ENCODE measurements at places on chromosomes 11 and 22. TPM values are rescaled to one million over a fixed set of nuclear protein-coding genes. Genes with fewer than 3 reads are reported as not detected.
A peak's percentile ranks its signal among the peaks of the same experiment; 100 is the strongest.

GRCh38 chr11:103637295-103637694, 399.1 kb upstream of the DDI1 start:
- no peak for DNase-seq

SEC14L2 gene
- 4.2 TPM for total RNA-seq

DNA sequence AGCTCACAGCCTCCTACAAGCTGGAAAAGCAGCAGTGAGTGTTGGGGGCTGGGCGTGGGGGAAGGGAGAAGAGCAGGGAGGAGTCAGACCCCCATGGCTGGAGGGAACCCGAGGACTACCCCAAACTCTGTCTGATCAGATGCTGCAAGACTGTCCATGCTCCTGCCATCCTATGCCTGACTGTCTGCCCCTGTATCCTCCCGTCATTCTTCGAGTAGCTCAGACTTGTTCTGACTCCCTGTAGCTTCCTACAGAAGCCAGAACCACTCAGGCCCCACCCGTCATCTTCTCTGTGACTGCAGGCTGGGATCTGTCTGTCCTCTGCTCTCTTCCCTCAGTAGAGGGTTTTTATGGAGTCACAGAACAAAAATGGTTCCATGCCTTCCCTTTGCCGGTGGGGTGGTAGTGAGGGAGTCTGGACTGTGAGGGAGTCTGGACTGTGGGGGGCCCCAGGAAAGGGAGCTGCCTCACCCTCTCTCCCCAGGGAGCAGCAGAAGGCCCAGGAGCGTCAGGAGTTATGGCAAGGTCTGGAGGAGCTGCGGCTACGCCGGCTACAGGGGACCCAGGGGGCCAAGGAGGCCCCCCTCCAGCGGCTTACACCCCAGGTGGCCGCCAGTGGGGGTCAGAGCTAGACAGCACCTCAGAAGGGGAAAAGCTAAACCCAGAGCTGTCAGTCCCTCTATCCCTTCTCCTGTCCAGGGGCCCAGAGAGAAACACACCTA, 2.3 kb downstream of the GPHA2 start:
- no peak for DNase-seq

- DNase-seq: no peak
These were observed 59.6 kb downstream of the MAPK1 start for GRCh38 chr22:21807544-21808529.

GRCh38 chr11:96752221-96752620, 362.4 kb downstream of the JRKL start:
- DNase-seq: no peak

DNA sequence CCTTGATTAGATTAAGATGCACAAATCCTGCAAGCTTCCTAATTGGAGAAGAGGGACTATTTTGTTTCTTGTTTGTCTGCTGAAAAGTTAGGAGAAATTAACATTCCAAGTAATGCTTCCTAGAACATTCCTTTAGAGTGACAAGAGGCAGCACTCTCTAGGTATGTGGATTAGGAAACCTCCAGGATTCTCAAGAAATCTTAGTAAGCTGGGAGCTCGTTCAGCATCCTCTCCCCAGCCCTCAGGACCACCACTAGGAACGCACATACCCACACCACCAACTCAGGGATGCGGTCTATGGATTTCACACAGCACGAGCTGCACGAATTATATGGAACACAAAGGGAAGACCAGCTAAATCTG, 52.9 kb downstream of the NCAPD3 start:
- DNase-seq: no peak

GRCh38 chr11:61768376-61769076, 16.1 kb downstream of the MYRF start:
- no peak for DNase-seq

DNA sequence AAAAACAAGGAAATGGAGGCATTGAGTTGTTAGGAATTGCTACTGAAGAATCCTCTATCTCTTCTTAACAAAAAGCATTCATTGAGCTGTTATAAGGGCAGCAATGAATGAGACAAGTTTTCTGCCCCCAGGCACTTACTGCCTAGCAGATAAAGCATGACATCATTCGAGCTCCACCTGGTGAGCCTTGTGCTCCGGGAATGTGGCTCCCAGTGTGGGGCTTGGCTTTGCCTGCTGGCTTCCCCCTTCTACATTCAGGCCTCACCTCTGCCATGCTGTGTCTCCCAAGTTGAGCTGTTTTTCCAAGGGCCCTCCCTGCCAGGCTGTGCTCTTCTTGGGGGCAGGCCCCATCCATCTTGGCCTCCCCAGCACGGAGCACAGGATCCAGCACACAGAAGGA, 56.9 kb upstream of the EIF3D start:
- DNase-seq: peak; percentile 72

GRCh38 chr11:96045622-96046456, 121.9 kb upstream of the MTMR2 start:
- peak; percentile 73 for DNase-seq

SMPD1 gene
- total RNA-seq: 13.3 TPM

- DNase-seq: no peak
These were observed 10.9 kb downstream of the KMT5B start for GRCh38 chr11:68202165-68202564.
